Lower lobe of right lung (tissue), 2 donors: ENCODE measurements at places on chromosomes 12 and 14. TPM values are rescaled to one million over a fixed set of nuclear protein-coding genes. Genes with fewer than 3 reads are reported as not detected.

- H3K27ac ChIP-seq = no peak overlapping the region
- no peak overlapping the region for H3K4me3 ChIP-seq
- DNase-seq = no peak
- peaks cover 7% of the 10 kb centered on the region for H3K4me1 ChIP-seq
- H3K27me3 ChIP-seq = no peaks in the 10 kb centered on the region
Observed at GRCh38 chr14:65250162-65250495, 147.8 kb upstream of the MAX start.

- no peak overlapping the region for H3K4me3 ChIP-seq
- no peaks in the 10 kb centered on the region for H3K27me3 ChIP-seq
- H3K27ac ChIP-seq = no peak overlapping the region
- H3K36me3 ChIP-seq = no peaks in the 10 kb centered on the region
Observed at GRCh38 chr12:42186793-42187192, 42.1 kb upstream of the GXYLT1 start.

DNA sequence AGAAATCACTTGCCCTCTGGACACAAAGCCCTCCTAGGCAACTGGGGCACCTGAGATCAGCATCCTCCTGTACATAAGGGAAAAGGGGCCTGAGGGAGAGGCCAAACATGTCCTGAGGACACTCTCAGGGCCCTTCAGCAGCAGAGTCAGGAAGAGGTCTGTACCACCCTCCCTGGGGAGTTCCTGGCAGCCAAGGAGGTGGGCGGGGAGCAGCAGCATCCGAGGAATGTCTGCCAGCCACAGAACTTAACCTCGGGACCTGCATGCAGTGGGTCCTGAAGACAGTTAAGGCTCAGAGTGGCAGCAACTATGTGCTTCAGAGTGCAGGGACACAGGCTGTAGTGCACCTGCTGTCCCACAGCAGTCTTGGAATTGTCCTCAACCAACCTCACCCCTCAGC lies 62.1 kb downstream of the SPTB start:
- H3K4me1 ChIP-seq = no peaks in the 10 kb centered on the region
- H3K27ac ChIP-seq = no peak overlapping the region

DNA sequence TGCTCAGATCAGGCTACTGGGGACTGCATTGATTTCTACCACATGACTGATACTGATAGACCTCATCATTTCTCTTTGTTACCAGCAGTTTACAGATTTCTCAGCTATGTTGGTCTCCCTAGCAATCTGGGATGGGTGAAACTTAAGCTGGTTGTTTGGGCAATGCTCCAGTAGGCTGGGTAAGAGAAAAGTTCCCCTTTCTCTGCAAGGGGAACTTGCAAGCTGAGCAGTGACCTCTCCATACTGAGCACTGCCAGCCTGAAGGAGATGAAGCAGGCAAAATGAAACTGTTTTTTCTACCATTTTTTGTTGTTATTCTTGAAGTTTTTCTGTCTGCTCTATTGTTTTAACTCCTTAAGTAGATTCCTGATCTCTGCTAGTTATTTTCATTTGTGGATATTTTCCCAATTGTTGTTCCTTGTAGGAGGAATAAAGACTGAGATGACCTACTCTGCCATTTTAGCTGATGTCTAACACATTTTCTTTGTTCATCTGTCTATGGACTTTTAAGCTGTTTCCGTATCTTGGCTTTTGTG lies 1.3 kb upstream of the OR4M1 start:
- no peak for DNase-seq
- H3K4me1 ChIP-seq = no peaks in the 10 kb centered on the region
- H3K27me3 ChIP-seq = no peaks in the 10 kb centered on the region
- no peak overlapping the region for H3K27ac ChIP-seq
- H3K36me3 ChIP-seq = no peaks in the 10 kb centered on the region
- no peak overlapping the region for H3K4me3 ChIP-seq

DNA sequence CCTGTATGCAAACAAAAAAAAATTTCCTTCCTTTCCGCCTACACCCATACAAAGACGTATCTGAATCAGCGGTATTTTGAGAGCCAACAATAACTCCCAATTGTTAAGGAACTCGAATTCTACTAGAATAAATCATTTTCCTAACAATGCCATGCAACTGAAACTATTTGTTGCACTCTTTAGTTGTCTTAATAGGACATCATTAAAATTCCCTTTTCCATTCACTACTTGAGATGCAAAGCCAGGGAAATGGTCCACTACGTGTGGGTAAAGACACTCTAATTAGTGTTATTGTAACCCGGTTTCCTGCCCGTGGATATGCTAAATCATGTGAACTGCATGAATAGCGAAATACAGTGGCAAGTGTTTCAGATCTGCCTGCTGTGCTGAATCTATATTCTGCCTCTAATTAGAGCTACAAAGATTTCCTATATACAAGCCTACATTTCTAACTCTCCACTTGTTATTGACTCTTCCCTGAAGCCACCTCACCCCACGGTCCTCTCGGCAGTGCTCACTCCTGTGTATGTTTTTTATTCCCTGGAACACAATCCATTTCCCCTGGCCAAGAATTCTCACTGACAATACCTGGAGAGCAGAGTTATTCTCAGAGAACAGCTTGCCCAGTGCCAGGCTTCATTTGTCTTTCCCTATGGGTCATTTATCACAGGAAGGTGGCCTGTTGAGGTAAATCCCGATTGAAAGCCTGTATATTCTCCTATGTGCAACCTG lies 168.3 kb downstream of the PAWR start:
- no peak overlapping the region for H3K27ac ChIP-seq
- no peaks in the 10 kb centered on the region for H3K36me3 ChIP-seq
- no peaks in the 10 kb centered on the region for H3K27me3 ChIP-seq
- H3K4me1 ChIP-seq = no peaks in the 10 kb centered on the region

Gene KRT73
- not detected for total RNA-seq

DNA sequence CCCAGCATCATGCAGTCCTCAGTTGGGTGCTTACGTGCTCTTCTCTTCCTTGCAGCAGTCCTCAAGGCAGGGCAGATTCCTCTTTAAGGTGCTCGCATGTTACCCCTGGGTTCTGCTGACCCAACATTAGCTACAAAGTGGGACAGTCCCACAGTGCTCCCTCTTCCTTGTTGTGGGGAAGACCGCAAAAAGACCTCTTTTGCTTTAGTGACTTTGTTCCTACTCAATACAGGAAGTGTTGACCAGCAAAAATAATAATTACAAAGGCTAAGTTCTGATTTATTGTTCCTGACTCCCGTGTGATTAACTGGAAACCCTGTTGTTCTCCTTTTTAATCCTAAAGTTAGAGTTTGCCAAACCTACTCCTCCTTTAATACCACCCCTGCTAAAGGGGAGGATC lies 13.7 kb downstream of the PIGH start:
- H3K36me3 ChIP-seq = peaks cover 40% of the 10 kb centered on the region
- H3K4me1 ChIP-seq = no peaks in the 10 kb centered on the region
- no peak for DNase-seq
- H3K27me3 ChIP-seq = no peaks in the 10 kb centered on the region

DNA sequence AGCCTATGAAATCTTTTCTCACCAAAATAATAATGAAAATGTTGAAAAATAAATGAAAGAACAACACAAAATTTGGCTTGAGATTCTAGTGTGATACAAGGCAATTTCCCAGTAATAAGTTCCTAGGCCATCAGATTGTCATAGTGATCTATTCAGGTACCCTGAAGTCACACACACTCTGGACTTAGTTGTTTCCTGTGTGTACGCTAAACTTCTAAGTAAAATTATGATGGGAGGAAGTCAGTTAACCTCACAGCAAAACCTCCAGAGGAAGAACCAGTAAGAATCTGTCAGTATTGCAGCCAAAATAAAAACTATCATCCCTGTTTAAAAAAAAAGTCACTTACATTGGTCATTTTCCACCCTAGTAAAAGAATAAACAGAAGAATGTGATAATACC lies 81.9 kb downstream of the DBX2 start:
- no peak overlapping the region for H3K4me3 ChIP-seq
- H3K4me1 ChIP-seq = no peaks in the 10 kb centered on the region
- no peaks in the 10 kb centered on the region for H3K27me3 ChIP-seq
- no peaks in the 10 kb centered on the region for H3K36me3 ChIP-seq

DNA sequence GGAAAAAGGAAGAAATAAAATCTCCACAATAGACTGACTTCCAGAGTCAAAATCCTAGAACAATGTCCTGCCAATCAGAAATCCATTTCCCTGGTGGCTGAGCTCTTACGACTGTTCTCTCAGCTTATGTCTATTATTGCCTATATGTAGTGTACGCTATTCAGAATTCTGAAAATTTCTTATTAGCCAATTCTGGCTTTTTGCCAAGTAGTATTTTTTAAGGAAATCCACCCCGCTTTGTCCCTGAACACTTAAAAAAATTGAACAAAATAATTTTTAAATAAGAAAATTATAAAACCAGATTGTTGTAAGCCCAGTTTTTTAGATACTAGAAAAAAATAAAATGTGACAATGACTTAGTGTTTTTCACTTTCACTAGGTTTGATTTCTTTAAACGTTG lies 143.0 kb downstream of the KCNA5 start:
- H3K4me3 ChIP-seq = no peak overlapping the region
- no peaks in the 10 kb centered on the region for H3K27me3 ChIP-seq
- DNase-seq = no peak
- no peak overlapping the region for H3K27ac ChIP-seq
- H3K4me1 ChIP-seq = no peaks in the 10 kb centered on the region
- no peaks in the 10 kb centered on the region for H3K36me3 ChIP-seq

GRCh38 chr12:12094481-12094880 lies 23.7 kb downstream of the BCL2L14 start:
- DNase-seq = no peak
- no peaks in the 10 kb centered on the region for H3K27me3 ChIP-seq
- peaks cover 37% of the 10 kb centered on the region for H3K4me1 ChIP-seq
- H3K36me3 ChIP-seq = no peaks in the 10 kb centered on the region

GRCh38 chr12:6766651-6767349 lies 637 bp downstream of the PTMS start:
- peak; percentile 89 for DNase-seq
- peak overlapping the region; percentile 78 for H3K4me3 ChIP-seq
- H3K27me3 ChIP-seq = no peaks in the 10 kb centered on the region
- peaks cover 57% of the 10 kb centered on the region for H3K4me1 ChIP-seq
- peaks cover 21% of the 10 kb centered on the region for H3K36me3 ChIP-seq
